ENCODE measurements at places on chromosomes 1 and 21.
A peak's percentile ranks its signal among the peaks of the same experiment; 100 is the strongest.

DNA sequence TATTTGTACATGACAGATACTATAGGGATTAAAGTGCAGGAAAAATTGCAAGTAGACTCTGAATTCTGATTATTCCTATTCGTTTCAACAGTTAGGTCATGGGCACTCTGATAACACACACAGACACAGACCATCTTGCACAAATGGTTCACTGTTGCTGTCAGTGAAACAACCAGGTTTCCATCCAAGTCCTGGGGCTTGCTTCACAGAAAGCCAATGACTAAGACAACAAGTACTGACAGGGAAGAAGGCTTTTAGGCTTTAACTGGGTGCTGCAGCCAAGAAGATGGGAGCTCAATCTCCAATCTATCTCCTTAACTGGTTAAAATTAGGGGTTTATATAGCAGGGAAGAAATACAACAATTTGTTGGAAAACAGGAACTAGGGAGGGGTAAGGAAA lies 57.6 kb downstream of the RIMS3 start:
- no peak for DNase-seq

DNA sequence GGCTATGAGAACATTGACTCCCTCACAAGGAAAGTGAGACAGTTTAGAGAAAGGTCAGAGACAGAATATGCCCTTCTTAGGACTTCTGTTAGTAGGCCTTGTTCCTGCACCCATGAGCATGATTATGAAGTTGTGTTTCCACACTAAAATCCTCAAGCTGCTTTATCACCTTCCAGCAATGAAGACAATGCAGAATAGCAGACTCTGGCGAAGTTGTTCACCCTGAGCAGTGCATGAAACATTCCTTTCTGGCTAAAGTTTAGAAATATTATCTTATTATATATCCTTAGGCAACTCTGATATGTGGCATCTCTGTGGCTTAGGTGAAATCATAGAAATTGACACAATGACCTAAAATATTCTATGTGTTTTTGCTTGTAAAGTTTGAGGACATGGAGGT lies 13.9 kb upstream of the OR2G2 start:
- no peak for DNase-seq

GRCh38 chr1:232150770-232151548 lies 479.0 kb downstream of the SIPA1L2 start:
- DNase-seq = no peak

DNA sequence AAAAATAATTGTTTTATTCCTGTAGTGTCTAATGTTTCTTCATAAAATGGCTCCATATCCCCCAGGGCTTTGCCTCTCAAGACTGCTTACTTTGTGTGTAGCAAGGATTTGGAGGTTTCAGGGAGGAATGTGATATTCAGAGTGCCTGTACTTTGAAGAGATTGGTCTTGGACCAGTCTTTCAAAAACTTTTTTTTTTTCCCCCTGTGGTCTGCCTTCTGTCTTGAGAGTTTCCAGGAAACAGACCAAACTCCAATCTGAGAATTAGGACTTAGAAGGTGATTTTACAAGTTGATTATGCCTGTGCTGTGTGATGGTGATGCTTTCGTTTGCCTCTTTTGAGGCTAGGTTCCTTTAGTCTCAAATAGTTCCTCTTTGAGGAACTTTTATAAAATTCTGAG lies 25.9 kb downstream of the GABPA start:
- DNase-seq = no peak

DNA sequence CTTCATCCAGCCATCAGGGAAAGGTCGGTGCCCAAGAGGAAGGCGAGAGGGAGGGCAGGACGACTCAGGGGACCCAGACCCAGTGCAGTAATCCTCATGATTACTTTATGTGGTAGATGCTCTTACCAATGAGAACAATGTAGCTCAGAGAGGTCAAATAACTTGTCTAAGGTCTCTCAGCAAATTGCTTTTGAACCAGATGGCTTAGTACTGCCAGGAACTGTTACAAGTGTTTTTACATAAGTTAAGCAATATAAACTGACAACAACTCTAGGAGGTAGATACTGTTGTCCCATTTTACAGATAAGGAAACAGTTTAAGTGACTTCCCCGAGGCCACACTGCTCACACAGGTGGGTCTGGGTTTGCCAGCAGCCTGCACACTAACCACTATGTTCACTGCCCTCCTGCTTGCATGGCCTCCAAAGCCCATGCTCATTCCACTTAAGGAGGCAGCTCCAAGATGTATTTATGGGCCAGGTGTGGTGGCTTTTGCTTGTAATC lies 111.7 kb downstream of the LACTBL1 start:
- DNase-seq = no peak

DNA sequence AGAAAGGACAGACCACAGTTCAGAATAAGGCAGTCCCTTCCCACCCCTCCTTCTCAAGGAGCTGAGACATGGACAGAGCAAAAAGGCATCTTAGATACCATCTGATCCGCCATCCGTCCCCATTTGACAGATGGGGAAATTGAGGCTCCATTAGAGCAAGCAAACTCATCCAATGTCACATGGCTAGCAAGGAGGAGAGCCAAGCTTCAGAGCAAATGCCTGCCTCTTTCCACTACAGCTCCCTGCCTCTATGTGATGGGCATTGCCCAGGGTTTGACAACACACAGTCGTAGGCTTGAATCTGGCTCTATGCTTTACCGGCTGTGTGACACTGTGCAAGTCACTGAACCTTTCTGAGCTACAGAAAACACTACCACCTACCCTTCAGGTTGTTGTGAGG lies 3.9 kb downstream of the SLC30A2 start:
- no peak for DNase-seq

- DNase-seq = no peak
Observed at GRCh38 chr21:33259995-33260394, 6.2 kb upstream of the IL10RB start.

DNA sequence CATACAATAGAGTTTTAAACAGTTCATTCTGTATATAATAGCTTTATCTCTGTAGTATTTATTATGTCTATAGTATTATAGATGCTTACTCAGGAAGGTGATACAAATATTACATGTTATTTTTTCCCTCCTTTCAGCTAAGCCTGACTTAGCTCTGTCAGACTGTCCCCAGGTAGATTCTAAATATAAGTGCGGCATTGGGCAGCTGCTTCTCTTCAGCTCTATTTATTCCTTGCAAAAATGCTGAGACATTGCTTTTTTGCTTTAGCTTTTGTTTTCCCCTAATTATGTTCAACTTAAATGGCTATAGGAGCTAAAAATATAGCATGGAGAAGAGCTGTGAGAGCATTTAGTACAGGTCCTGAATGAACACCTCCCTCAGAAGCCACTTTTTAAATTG lies 203.2 kb upstream of the BEND5 start:
- no peak for DNase-seq

- DNase-seq = no peak
Observed at GRCh38 chr1:46133181-46133658, 791 bp upstream of the PIK3R3 start.

DNA sequence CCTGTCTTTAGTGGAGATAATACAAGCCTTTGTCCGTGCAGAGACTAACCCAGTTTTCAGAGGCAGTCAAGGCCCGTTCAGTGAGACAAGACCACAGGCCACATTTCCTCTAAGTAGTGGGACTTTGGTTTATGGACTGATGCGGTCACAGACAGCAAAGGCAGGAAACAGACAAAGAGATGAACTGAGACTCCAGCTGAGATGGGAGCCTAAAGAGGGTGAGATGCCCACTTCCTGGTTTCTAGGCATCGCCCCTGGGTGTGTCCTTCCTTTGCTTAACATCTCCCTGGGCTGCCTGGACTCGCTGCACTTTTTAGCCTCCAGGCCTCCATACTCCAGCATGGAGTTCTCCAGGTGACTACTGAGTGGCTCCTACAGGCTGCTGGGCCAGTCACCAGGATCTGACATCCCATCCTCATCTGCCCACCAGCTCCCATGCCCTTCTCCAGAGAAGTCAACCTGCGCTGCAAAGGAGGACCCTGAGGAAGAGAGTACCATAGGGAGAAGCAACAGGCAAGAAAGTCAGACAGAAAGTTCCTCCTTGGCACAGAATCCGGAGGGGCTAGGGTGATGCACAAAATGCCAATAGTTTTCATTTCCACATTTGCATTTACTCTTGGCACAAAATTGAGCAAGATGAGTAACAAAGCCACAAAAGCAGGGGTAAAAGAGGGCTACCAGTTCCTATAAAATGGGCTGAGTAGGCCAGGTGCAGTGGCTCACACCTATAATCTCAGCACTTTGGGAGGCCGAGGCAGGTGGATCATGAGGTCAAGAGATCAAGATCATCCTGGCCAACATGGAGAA lies 15.1 kb downstream of the THEMIS2 start:
- no peak for DNase-seq

- peak; percentile 78 for DNase-seq
Observed at GRCh38 chr1:173507205-173507846, 30.2 kb downstream of the PRDX6 start.

DNA sequence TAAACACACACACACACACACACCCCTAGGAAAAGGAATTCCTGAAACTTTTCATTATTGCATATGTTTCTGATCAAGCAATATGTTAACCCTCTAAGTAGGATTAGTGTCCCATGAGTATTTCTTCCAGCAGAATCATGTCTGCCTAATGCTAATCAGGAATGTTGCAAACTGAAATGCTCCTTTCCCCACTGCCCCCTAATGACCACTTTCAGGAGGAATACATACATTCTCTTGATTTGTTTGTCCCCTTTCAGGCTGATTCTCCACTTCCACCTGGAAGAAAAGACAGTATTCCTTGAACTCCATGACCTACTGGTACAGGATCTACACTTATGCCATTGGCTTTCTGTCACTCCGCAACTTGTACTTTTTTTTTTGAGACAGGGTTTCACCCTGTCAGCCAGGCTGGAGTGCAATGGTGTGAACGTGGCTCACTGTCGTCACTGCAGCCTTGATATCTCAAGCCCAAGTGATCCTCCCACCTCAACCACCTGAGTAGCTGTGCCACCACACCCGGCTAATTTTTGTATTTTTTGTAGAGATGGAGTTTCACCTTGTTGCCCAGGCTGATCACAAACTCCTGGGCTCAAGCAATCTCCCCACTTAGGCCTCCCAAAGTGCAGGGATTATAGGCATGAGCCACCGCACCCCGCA lies 56.7 kb downstream of the LRIG2 start:
- no peak for DNase-seq

- DNase-seq = no peak
Observed at GRCh38 chr1:54463259-54464030, 57.3 kb upstream of the SSBP3 start.

GRCh38 chr1:154419620-154420571 lies 14.8 kb downstream of the IL6R start:
- no peak for DNase-seq

GRCh38 chr1:247008406-247008799 lies 546 bp upstream of the ZNF695 start:
- DNase-seq = no peak

- DNase-seq = no peak
Observed at GRCh38 chr1:150008699-150009098, 1.8 kb downstream of the OTUD7B start.

- no peak for DNase-seq
Observed at GRCh38 chr1:61125263-61125662, 42.9 kb downstream of the NFIA start.

DNA sequence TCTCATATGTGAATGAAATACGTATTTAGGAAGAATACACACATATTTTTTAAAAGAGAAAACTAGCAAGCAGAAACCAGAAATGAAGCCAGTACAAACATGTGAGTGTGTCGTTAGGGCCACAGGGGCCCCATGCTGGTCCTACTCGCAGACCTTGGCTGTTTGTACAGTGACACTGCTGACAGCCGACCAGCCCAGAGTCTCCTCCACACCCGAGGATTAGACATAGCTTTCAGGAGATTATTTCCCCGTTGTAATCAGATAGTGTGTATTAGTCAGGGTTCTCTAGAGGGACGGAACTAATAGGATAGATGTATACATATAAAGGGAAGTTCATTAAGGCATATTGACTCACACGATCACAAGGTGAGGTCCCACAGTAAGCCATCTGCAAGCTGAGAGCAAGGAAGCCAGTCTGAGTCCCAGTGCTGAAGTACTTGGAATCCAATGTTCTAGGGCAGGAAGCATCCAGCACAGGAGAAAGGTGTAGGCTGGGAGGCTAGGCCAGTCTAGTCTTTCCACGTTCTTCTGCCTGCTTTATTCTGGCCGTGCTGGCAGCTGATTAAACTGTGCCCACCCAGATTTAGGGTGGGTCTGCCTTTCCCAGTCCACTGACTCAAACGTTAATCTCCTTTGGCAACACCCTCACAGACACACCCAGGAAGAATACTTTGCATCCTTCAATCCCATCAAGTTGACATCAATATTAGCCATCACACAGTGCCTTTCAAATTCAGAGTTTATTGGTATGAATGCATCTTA lies 51.2 kb downstream of the DIP2A start:
- no peak for DNase-seq

- DNase-seq = no peak
Observed at GRCh38 chr21:16872616-16873015, 640.2 kb upstream of the CXADR start.

DNA sequence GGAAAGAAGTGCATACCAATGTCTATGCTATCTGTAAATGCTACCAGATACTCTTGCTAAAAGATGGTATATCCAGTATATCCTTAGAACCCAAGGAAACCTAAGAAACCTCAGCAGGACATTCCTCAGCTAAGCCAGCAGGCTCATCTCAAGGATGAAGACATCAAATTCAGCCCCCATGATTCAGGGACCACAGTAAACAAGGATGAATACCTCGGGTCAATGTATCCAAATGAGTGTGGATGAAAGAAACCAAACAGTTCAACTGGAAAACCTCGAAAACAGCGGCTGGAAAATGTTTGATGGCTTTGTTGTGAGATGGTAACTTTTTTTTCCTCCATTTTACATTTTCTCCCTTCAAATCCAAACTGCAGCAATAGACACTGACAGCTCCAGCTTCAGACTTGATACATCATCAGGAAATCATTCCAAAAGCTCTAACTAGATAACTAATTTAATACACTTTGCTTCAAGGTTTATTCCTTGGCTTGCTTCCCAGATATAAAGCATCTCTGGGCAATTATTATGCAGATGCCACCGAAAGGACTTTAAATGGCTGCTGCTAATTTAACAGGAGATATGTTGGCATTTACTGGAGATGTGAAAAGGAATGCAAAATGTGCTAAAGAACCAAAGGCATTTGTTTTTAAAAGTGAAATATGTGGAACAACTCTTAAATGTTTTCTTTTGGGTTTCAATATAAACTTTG lies 73.6 kb downstream of the SMYD2 start:
- DNase-seq = no peak

DNA sequence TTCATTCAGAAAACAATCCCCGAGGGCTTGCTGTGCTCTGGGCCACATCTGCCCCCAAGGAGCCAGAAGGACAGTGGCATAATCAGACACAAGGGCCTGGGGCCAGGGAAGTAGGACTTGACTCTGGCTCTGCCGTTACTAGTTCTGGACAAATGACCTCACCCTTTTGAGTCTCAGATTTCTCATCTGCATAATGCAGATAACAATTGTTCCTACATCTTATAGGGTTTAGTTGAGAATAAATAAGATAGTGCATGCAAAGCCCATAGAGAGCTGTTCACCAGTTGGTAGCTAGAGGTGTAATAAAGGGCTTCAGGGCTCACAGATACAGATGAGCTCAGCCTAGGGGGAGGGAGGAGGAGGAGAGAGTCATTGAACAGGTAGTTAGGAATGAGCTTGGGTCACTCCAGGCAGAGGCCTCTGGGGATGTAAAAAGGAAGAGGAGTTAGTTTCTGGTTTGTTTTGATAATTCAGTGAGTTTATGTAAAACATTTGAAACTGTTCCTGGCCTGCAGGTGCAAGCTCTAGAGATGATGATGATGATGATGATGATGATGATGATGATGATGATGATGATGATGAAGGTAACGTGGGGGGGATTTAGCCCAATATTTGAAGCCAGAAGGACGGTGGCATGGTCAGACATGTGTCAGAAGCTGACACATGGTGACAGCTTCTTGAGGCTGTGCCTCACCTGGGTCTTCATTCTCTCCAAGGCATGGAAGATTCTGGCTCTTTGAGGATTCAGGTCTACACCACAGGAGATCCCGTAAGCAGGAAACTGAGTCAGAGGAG lies 858 bp downstream of the LACTBL1 start:
- no peak for DNase-seq
